ENCODE measurements at places on chromosomes 12 and 14.

DNA sequence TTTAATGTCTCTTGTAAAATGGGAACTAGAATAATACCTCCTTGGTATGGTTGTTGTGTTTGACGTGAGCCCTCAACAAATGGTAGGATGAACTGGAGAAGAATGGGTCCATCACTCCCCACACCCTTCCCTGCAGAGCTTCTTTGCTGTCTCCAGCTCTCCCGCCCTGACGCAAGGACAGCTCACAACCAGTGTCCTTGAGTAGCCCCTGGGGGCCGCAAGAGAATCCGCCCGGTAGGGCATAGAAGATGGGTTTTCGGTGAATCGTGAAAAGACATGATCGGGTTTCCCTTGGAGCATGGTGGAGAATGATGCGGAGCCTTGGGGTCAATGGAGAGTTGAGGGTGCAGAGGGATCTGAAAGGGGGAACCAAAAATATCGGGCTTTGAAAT, 6.1 kb upstream of the PAX9 start:
- no peak for DNase-seq

DNA sequence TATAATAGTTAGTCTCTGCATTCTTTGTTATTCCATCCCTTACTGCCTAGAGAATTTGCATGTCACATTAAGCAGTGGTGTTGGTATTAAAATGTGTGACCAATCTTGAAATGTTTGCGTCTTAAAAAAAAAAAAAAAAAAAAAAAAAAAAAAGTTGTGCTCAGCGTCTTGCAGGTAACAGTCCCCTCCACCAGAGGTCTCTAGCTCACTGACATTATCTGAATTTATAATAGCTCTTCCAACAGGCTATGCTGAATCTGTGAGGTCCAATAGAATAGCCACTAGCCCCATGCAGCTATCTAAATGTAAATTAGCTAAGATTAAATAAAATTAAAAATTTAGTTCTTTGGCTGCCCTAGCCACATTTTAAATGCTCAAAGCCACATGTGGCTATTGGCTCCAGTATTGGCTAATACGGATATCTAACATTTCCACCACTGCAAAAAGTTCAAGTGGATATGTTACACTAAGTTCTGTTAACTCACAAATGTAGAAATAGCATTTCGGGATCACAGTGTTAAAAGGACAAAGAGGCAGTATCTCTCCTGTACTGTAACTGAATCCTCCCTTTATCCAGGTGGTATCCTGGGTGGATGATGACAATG, 28.7 kb downstream of the NKX2-8 start:
- peak; percentile 22 for DNase-seq

- DNase-seq, result peak; percentile 59
Measured at GRCh38 chr12:98456576-98457573, 58.5 kb upstream of the TMPO start.

GRCh38 chr12:109264095-109264942, 44.8 kb downstream of the FOXN4 start:
- DNase-seq, result peak; percentile 91

- no peak for DNase-seq
Measured at GRCh38 chr14:65107200-65107599, 4.9 kb upstream of the MAX start.

- no peak for DNase-seq
Measured at GRCh38 chr12:32515137-32515873, 115.9 kb downstream of the FGD4 start.

DNA sequence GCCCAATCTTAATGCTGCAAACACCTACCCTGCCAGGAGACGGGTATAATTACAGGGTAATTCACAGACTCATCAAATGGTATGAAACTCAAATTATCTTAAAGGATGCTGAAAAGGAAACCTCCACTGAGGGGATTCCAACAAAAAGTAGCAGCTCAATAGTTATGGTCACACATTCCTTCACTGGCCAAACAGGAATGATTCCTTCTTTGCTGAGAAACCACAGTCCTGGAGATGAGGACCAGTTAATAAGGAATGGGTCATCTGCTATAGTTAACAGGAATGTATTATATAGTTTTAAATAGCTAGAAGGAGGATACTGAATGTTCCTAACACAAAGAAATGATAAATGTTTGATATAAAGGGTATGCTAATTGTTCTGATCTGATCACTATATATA, 136.9 kb downstream of the STXBP6 start:
- no peak for DNase-seq

GRCh38 chr12:40152783-40153383, 47.0 kb upstream of the SLC2A13 start:
- DNase-seq, result peak; percentile 45

DNA sequence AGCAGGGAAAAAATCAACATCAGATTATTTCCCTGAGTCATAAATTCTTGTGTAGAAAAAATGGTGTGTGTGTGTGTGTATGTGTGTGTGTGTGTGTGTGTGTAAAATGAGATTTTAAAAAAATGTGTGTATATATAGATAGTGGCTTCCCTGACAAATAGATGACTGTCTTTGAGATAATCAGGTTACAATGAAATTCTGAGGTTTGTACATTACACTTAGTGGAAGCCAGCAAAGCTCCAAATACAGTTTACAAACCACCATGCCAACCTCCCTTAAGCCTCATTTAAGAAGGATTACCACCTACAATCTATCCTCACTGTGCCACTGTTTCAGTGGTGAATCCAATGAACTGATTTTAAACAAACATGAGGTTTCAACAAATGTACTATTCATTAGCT, 93.8 kb downstream of the MED13L start:
- no peak for DNase-seq

DNA sequence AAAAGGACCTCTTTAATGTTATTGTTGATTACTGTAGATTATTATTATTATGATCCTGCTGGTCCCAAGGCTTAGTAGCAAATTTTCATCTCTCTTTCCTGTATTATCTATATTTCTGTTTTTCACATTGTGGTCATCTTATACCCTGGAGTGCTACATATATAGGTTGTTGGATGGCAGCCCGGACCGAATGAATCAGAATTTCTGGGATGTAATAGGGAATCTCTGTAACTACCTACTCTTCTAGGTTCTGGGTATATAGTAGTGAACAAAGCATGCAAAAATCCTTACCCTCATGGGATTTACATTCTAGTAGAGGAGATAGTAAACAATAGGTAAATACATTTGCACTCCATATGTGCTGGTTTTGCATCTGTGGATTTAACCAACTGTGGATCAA, 31.4 kb downstream of the NUBPL start:
- DNase-seq, result no peak

GRCh38 chr14:100076606-100077005, 11.4 kb downstream of the EVL start:
- DNase-seq, result no peak

GRCh38 chr14:86310611-86311010, 780.7 kb downstream of the FLRT2 start:
- no peak for DNase-seq

GRCh38 chr12:61758661-61759060, 501.5 kb upstream of the USP15 start:
- DNase-seq, result no peak

DNA sequence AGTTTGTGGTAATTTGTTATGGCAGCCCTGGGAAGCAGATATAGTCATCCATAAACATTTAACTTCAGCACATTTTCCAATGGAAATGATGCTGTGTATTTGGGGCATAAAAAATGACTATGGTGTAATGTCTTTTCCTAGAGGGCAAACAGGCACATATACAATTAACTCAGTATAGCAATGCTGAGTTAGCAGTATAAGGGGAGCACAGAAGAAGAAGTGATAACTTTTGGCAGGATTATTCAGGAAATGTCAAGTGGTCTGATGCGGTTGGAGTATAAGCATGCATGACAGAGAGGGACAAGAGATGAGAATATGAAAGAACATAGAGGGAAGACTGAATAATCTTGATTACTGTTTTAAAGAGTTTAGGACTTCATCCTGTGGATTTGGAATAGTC, 55.3 kb upstream of the PRKD1 start:
- no peak for DNase-seq
